T-helper 17 cell (primary cell): ENCODE measurements at places on chromosomes 12 and 14.

DNA sequence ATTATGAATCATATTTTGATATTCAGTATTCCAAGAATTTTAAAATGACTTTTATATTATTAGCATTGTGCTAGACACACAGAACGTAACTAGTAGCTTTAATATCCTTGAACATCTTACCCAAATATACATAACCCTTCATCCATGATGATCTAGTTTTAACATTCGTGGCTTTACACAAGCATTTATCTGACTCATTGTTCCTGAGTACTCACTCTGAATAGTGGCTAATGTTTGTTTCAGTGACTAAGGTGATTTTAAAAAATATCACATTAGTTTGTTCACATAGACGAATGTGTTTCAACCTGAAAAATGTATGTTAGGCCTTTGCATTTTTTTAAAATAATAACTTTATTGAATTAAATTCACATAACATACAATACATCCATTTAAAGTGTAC, 80.0 kb upstream of the PTPRQ start:
- no peak for DNase-seq

- DNase-seq, result no peak
These were observed 145.0 kb downstream of the PRKCH start for GRCh38 chr14:61466249-61466904.

- DNase-seq, result no peak
These were observed 8.8 kb upstream of the GPRC5D start for GRCh38 chr12:12960639-12961209.

DNA sequence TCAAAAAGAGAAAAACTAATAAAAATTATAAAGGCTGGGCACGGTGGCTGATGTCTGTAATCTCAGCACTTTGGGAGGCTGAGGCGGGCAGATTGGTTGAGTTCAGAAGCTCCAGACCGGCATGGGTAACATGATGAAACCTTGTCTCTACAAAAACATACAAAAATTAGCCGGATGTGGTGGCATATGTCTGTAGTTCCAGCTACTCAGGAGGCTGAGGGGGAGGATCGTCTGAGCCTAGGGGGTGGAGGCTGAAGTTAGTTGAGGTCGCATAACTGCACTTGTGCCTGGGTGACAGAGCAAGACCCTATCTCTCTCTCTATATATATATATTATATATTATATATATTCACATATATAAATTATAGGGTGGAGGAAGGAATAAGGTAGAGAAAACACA, 32.5 kb upstream of the ANO2 start:
- DNase-seq, result no peak

GRCh38 chr14:77882098-77882497, 82.2 kb downstream of the ADCK1 start:
- DNase-seq, result no peak

GRCh38 chr14:22227084-22227483, 361.9 kb downstream of the DAD1 start:
- DNase-seq, result no peak

- no peak for DNase-seq
These were observed 25.9 kb upstream of the DHRS2 start for GRCh38 chr14:23610090-23610814.

GRCh38 chr14:25833341-25834126, 764.3 kb downstream of the NOVA1 start:
- no peak for DNase-seq

GRCh38 chr14:88707088-88707487, 85.7 kb downstream of the EML5 start:
- no peak for DNase-seq

- DNase-seq, result no peak
These were observed 5.8 kb upstream of the C12orf75 start for GRCh38 chr12:105324704-105325103.

DNA sequence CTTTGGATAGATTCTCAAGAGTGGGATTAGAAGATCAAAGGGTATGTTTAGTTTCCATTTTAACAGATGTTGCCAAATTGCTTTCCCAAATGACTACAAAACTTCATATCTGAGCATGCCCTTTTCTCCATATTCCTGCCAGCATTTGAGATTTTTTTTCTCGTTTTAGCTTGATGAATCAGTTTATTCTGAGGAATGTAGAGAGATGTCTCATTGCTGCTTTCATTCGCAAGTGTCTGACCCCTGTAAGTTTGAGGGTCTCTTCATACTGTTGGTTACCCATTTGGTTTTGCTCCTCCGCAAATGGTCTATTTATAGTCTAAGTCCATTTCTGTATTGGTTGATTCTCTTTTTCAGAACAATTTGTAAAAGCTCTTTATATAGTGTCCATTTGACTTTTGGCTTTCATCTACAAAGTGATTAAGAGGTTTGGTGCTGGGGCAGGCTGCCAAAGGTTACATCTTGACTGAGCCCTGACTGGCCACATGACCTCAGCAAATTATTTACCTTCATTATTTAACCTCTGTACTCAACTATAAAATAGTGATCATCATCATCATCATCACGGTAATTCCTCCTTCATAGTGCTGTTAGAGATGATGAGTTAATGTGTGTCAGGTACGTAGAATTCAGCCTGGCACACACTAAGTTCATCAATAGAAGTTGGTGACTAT, 33.6 kb downstream of the HCAR2 start:
- DNase-seq, result no peak

GRCh38 chr14:100628225-100628624, 41.0 kb upstream of the BEGAIN start:
- no peak for DNase-seq

DNA sequence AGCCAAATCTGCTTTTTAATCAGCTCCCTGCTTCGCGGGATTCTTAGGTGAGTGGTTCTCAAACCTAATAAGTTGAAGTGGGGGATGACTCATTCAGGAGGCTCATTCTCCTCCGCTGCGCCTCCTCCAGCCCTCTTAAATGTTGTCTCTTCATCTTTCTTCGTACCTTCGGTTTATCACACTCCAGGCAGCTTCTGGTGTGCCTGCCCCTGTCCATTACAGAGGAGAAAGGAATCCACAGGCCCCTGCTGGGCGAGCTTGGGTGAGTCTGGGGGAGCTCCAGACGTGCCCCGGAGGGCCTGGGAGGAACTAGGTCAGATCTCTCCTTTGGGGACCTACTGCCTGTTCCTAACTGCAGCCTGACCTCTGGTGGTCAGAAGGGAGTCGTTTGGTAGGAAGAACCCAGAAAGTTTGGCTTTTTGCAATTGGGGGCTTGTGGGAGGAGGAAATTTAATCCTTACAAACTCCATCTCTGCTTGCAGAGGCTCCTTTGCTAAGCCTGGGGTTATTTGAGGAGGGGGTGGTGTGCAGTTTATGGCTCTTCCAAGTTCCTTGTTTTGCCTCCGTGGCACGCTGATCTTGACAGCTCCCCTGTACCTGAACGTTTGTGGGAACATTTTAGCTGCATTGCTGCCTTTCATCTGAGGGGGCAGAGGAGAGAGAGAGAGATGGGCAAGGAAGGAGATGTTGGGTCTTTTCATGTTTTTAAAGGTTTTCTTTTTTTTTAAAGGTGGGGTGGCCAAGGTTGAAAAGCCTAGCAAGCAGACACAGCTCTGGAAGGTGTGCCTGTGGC, 84.1 kb upstream of the GNG2 start:
- no peak for DNase-seq

DNA sequence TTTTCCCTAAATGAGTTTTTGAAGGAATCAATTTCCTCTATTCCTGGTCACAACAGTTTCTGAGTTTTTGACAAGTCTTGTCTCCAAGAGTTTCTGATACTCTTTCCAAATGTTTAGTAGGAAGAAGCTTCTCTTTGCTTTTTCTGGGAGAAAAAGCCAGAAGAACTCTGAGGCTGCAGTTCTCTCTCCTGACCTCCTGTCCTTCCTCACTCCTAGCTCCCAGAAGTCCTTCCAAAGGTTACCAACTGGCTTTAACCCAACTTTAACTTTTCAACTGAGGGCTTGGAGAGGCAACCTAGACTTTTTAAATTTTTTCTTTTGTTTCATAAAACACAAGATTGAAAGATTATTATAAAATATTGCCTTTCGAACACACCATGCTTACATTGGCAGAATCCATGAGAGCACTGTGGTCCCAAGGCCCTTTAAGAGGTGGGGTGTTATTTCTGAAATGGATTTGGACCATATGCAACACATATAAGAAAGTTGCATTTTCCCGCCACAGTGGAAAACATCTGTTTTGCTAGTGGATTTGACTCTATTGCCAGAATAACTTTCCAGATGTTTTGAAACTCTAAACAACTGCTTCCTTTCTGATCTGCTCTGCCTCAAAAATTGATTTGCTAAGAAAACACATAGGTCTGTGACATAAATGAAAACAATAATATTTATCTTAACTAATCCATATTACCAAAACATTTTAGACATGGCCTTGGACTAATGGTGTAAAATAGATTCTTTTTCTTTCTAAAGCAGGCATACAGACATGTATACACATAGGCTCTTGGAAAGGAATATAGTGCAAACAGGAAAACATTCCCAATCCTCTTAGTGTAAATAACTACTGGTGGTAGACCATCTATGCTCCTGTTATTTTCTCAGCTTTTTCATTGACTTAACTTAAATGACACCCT, 22.3 kb upstream of the EPS8 start:
- no peak for DNase-seq

DNA sequence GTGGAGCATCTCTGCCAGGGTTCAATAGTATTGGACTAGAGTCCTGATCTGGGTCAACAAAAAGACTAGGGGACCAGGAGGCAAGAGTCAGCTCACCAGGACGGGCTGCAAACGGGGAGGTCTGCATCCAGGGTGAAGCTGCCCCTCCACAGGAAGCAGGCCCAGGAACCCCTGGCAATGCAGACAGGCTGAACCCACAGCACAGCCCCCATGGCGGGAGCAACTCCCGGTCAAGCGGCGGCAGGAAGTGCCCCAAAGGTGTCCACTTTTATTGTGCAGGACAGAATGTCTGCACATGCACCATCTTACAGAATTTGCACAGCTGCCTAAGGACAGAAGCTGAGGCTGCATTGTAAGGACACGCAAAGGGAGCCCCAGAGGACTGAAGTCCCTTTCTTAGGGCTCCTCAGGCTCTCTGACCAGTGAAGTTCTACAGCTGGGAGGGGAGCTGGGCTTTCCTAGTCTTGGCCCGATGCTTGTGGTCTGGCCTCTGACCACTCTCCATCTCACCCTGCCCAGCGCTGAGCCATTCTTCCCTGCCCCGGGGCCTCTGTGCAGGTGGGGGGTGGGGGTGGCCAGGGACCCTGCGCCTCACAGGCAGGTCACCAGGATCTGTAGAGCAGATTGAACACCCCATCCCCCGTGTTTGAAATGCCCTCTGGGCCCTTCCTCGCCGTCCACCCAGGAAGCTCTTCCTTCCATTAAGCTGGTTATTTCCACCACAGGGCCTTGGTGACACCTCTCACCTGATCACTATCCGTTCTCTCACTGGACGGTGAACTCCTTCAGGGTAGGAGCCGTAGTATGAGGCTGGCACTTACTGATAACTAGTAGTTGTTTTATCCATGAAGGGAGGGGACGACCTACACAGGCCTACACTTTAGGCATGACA, 75.9 kb downstream of the NINJ2 start:
- no peak for DNase-seq

DNA sequence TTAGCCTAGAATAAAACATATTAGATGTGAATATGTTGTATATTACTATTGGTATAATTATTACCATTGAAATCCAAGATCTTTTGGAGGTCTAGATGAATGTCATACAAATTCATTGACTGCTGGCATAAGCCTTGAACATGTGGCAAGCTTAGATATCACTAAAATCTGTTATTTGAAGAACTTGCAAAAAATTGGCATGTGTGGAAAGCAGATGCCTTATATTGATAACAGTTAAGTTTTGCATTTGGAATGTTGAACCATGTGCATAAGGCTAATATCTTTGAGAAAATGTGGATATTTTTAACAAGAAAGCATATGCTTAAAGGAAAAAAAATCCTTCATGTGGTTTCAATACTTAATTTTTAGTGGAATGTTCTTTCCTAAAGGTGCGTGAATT, 203.6 kb upstream of the PRICKLE1 start:
- DNase-seq, result no peak

DNA sequence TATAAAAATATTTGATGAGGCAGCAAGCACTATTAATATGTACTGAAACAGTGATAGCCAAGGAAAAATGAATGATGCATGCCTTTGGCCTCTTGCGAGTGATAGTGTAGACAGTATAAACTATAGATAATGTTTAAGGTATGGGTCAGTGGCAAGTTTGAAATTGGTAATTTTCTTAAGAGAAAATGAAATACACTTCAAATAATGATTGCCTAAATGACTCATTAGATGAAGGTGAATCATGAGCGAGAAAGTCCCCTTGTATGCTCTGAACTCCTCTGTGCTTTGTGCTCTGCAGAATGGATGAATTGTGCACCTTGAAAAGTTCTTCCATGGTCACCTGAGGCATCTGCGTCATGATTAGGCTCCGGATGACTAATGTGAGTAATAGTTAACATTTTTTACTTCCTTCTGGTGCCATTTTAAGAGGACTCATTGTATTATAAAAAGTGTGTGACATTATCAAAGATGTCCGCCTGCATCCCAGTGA, 84.9 kb upstream of the RTL1 start:
- no peak for DNase-seq

GRCh38 chr14:67999705-68000384, 180.3 kb downstream of the RAD51B start:
- no peak for DNase-seq

DNA sequence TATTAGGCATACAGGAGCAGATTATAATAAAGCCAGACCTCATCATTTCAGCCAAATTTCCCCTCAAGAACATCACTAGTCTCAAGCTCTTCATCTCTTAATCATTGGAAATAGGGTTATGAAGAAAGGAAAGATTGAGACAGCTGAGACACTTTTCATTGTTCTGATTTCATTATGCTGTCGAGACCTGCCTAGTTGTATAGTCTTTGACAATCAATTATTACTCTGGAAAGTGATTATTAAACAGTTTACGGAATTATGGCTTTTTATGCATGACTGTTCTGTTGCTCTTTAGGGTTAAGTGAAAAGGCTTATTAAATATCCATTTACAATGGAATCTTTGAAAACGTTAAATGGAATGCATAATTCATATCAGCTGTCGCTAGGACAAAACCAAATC, 48.3 kb downstream of the TTC6 start:
- no peak for DNase-seq

DNA sequence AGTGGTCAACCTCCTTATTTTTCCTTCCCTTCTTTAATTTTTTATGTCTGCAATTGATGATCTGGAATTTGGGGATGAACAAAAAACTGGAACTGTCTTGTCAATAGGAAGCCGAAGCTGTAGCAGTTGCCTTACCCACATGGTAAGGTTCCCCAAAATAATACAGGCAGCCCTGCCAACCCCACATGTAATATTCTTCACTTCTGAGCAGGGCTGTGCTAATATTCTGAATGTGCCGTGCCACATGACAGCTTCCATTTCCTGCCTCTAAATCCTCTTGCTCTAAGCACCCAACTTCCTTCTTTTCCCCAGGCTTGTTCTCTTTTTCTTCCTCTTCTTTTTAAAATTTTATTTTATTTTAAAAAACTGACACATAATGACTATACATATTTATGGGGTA, 39.6 kb downstream of the GPATCH2L start:
- DNase-seq, result no peak

- no peak for DNase-seq
These were observed 4.7 kb upstream of the TC2N start for GRCh38 chr14:91872011-91872501.
